ENCODE measurements at places on chromosomes 1 and 21.

GRCh38 chr1:56509713-56510641 is 69.4 kb downstream of the PLPP3 start:
- no peak for DNase-seq

DNA sequence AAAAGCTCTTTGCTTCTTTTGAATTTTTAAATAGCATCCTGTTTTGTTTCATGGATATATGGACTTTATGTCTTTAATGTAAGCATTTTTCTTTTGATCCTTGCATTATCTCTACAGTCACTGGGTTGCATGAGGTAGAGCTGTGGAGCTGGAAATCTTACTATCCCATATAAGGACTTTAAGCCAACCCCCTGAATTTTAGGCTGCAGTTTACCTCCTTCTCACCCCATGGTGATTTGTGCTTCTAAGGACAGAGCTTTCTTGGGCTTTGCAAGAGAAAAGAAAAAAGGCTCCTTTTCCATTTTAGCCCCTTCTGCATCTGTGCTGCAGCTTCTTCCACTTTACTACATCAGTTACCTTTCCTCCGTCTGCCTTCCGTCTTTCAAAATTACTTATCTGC is 373.8 kb downstream of the HHAT start:
- no peak for DNase-seq

GRCh38 chr1:44733365-44733764 is 2.4 kb upstream of the RNU5D-1 start:
- DNase-seq = no peak

- DNase-seq = no peak
Observed at GRCh38 chr1:117653732-117654492, 48.1 kb downstream of the TENT5C start.

- no peak for DNase-seq
Observed at GRCh38 chr1:2347896-2348295, 43.5 kb downstream of the MORN1 start.

DNA sequence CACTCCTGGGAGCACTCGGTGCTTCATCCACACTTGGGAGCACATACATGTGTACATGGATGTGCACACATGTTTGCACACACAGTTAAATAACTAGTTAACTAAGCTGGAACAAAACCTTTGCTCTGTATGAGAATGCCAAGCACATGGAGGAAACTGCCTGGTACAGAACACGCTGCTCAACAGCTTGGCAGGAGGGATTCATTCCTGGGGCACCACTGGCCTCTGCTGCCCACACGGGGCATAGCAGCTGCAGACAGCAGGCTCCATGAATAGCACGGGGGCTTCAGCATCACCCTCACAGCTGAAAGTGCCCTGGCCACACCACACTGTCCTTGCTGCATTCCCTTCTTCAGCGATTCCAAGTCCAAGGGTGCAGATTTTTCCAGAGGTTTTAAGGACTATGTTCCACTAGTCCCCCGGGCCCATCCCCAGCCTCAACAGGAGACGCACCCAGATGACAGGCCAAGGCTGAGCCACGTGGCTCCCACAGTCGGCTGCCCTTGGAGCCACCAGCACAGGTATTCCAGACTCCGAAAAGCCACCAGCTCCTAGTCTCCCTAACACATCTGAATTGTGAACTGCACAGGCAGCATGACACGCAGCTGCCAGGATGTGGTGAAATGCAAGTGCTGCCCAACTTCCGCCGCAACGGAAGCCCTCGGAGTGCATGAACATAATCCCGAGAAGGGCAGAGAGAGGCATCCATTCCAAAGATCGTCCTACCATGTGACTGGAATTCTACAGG is 16.9 kb downstream of the NPHP4 start:
- no peak for DNase-seq

- DNase-seq = no peak
Observed at GRCh38 chr1:245666412-245666811, 511.6 kb downstream of the KIF26B start.

DNA sequence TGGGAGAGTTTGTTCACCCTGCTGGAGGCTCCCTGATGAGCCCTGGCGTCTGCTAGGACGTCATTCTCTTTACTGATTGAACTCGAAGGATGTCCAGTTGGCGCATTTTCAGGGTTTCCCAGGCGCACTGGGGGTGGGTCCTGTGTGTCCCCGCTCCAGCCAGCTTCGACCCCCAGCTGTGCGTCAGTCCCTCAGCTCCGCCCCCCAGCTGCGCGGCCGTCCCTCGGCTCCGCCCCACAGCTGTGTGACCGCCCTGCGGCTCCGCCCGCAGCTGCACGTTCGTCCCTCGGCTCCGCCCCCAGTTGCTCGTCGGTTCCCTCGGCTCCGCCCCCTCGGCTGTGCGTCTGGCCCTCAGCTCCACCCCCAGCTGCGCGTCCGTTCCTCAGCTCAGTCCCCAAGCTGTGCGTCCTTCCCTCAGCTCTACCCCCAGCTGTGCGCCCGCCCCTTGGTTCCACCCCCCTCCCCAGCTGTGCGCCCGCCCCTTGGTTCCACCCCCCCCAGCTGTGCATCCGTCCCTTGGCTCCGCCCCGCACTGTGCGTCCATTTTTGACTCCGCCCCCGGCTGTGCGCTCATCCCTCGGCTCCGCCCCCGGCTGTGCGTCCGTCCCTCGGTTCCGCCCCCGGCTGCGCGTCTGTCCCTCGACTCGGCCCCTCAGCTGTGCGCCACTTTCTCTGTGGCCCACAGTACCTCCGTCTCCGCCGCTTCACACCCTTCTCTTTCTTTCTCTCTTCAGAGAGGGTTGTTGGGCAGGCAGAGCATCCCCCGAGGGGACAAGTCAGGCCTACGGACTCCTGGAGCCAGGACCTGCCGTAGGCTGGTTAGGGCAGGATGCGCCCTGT is 61.3 kb downstream of the FAAP20 start:
- DNase-seq = peak; percentile 98

DNA sequence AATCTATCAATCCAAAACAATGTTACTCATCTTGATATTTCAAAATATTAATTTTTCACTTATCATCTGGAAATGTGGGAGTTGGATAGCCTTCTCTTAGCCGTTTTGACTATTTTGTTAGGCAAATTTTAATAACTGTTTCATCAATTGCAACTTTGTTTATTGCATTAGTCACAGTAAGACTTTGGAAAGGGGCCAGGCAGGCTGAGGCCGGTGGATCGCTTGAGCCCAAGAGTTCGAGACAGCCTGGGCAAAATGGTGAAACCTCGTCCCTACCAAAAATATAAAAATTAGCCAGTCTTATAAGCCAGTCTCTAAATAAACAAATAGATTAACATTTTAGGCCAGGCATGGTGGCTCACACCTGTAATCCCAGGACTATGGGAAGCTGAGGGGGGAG is 113.0 kb upstream of the NR5A2 start:
- no peak for DNase-seq

- DNase-seq = no peak
Observed at GRCh38 chr1:172674831-172675613, 16.1 kb downstream of the FASLG start.

- no peak for DNase-seq
Observed at GRCh38 chr1:2352341-2352896, 38.9 kb downstream of the MORN1 start.

DNA sequence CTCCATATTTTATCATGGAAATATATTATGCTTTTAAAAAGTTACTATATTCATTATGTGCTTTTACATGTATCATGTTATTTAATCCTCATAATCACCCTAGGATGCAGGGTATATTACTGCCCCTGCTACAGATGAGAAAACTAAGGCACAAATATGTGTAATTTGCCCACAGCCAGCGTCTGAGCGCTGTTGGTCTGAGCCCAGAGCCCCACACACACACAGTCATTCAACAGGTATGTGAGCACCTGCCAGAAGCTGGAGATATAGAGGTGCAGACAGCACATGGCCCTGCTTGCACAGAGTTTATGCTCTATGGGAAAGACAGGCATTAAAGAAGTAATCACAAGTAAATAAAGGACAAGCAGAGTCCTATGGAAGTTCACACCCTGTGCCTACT is 49.8 kb upstream of the SEC16B start:
- no peak for DNase-seq

- peak; percentile 76 for DNase-seq
Observed at GRCh38 chr1:173420330-173420806, 56.8 kb upstream of the PRDX6 start.

GRCh38 chr1:168442931-168443330 is 100.9 kb downstream of the XCL2 start:
- no peak for DNase-seq

DNA sequence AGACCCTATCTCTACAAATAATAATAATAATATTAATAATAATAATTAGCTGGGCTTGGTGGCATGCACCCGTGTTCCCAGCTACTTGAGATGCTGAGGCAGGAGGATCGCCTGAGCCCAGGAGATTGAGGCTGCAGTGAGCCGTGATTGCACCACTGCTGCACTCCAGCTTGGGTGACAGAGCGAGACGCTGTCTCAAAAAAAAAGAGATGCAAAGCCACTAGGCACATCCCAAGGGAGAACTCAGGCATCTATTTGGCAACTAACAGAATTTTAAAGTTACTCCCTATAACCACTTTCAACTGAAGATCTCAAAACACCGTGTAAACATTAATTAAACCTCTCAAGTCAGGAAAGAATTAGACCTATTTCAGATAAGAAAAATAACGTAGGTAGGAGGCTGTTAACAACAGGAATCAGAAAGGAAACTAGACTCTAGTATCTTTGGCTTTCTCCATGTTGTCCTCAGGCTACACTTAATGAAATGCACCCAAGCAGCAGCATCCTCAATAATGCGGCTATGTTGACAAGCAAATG is 3.7 kb downstream of the RNF19B start:
- DNase-seq = no peak

DNA sequence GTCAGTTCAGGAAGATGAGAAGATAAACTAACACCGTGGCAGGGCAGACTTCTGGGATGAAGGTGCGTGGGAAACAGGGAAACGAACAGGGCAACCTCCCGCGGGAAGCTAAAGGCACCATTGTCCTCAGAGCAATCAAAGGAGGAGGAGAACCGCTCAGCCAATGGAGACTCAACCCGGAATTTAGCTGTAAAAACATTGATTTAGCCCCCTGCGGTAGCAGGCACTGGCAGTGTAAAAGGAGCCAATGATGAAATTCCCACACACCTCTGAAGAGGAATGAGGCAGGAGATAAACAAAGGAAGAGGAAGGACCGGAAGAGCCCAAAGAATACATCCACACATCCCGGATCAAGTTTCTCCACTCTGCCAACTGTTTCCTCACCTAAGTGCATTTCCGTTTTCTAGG is 19.5 kb downstream of the HLCS start:
- DNase-seq = no peak

DNA sequence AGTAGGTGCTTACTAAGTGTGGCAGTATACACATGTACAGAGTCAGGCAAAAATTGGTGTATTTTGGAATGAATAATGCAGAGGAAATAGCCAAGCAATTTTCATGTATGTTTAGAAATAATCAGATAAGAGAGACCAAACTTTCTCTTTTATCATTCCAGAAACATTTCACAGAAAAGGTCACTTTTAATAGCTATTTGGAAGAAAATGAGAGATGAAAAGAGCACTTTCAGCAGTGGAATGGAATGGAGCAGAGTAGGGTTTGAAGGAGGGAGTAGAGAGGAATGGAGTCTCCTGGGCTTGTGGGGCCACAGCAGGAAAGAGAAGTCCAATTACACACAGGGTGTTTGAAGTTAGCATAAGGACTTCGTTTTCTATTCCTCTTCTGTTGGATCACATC is 48.8 kb upstream of the GJA5 start:
- no peak for DNase-seq

DNA sequence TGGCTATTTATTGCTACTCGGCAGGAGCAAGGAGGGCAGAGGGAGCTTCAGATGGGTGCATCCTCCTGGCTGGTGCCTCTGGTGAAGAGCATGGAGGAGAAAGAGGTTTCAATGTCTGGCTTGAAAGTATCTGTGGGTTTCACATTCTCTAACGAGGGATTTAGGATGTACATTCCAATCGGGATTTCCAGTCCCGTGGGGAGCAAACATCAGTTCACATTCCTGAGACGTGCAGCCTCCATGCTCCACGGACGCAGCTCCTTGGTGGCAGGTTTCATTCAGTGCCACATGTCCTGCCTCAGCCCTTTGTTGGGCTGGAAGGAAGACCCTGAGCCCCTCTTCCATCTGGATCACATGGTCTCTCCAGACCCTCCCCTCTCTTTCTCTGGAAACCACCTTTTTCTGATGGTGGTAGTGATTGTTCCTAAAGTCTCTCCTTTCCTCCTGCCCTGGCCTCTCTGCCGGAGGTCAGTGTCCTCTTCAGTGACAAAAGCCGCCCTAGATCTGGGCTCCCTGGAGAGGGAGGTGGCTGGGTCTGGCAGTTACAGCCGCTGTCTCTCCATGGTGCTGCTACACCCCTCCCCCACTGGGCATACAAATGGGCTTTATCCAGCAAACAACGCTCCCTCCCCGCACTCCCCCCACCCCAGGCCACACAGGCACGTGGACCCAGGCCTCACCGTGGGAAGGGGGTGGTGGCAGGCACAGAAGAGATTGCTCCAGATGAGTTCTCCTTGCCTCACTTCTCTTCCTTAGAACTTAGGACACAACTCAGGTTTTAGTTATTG is 826 bp upstream of the CA14 start:
- DNase-seq = no peak

DNA sequence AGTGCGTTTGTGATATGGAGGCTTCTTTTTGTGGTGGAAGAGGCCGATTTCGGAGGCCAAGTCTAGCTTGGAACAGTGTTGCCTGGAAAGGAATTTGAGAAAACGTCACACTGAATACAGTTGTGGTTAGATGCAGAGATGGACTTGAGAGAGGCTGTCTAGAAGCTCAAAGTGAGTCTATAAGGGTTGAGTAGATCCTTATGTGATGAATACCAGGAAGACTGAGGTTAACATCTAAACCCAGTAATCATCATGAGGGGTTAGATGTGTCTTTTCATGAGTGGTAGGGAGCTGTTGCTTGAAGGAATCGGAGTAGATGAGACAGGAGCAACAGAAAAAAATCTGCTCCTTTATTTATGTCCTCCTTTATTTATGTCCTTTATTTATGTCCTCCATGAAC is 114.6 kb upstream of the IVNS1ABP start:
- no peak for DNase-seq

- DNase-seq = no peak
Observed at GRCh38 chr1:67676946-67677345, 8.1 kb upstream of the GADD45A start.

DNA sequence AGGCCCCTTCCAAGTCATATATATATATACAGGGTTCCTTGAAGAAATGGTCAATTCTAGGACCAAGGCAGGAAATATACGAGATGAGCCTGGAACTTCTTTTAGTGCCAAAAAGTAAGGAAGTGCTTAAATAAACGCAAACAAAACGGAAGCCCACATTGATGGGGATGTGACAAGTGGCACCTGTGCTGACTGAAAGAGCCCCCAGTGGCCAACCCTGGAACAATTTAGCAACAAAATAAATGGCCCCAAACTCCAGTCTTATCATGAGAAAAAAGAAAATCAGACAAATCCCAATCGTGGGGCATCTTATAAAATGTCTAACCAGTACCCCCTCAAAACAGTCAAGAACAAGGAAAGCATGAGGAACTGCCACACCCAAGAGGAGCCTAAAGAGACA is 17.7 kb downstream of the PLA2G5 start:
- DNase-seq = no peak
